GM13976 (cell line): ENCODE measurements at places on chromosomes 4 and X.

DNA sequence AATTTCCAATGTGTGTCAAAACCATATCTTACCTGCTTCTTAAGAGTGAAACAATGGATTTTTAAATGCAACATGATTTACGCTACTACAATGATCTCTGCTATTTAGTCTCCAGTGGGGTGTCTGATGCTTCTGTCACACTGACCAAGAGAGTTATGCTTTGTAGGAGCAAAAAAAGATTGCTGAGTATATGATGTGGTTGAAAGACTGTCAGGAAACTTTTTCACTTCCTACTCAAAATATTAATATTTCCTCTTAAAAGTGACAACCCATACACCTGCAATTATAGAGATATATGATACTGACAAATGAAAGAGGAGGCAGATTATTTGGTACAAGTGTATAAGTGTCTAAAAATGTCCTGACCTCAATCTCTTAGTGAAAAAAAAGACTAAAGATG lies 105.2 kb upstream of the BMP3 start:
- DNase-seq: no peak

- DNase-seq: peak; percentile 51
Observed at GRCh38 chr4:182019148-182019652, 224.0 kb upstream of the TENM3 start.

GRCh38 chr4:189420572-189420971 lies 520.1 kb upstream of the FRG1 start:
- DNase-seq: no peak

DNA sequence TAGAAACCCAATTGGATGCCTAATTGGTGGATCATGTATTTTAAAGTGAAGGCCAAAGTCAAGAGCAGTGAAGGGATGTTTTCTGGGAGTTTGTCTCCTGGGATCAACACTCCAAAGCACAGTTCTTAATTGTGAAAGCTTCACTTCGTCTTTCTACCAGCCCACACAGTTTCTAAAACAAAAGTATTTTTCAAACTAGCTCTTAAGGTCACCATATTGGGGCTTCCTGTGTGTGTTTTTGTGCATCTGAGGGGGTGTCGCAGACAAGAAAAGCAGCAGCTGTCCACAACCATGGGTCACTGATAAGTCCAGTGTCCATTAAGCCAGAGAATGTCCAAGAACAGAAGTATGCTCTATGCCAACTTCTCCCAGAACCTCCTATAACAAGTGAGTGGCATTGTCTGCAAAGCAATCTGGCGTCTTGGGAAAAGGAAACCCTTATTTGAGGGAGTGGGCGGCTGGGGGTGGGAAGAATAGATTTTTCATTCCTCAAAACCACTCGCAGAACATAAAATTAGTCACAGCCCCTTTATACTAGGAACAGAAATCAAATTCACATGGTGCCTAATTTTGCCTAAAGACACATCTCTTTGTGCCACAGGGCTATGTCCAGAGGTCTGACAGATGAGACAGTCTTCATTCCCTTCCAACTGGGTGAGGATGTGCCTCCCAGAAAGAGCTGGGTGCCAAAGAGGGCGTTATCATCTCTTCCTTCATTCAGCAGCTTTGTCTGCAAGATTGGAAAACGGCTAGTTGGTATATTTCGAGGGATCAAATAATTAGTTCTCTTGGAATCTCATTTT lies 610.4 kb downstream of the BCOR start:
- DNase-seq: peak; percentile 47

- no peak for DNase-seq
Observed at GRCh38 chr4:29565256-29565655, 1154.9 kb upstream of the PCDH7 start.

GRCh38 chrX:111035991-111036390 lies 60.0 kb upstream of the PAK3 start:
- no peak for DNase-seq

DNA sequence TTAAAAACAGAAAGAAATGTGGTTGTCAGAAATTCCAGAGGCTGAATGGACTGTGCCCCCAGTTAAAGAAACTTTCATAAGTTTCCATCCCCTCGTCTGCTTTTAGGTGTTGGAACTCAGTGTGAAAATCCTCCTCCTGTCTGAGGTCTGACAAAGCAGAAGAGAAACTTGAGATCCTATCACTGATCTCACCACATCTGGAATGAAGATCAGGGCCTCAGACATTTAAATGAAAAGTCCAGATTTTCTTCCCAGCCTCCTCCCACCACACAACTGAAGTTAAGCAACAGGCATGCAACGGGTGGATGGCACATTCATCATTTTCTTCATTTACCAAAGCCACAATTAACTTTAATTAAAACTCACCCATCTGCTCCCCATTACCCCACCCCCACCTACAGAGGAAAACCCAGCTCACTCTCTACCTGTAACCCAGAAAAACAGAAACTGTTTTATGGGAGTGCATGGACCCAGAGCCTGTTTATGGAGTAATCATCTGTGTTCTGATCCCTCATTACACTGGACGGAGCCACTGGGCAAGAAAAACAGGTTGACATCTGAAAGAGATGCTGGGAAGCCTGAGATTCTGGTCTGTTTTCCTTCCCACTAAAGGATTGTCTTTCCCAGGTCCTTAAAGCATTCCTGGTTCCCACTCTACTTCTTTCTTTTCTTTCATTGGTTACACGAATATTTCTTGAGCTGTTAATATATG lies 58.1 kb upstream of the HOPX start:
- DNase-seq: no peak

- no peak for DNase-seq
Observed at GRCh38 chrX:150569155-150569477, 695 bp downstream of the MTM1 start.

- DNase-seq: no peak
Observed at GRCh38 chr4:51901363-51901762, 58.4 kb downstream of the DCUN1D4 start.

GRCh38 chr4:92266521-92266920 lies 37.2 kb upstream of the GRID2 start:
- DNase-seq: no peak

DNA sequence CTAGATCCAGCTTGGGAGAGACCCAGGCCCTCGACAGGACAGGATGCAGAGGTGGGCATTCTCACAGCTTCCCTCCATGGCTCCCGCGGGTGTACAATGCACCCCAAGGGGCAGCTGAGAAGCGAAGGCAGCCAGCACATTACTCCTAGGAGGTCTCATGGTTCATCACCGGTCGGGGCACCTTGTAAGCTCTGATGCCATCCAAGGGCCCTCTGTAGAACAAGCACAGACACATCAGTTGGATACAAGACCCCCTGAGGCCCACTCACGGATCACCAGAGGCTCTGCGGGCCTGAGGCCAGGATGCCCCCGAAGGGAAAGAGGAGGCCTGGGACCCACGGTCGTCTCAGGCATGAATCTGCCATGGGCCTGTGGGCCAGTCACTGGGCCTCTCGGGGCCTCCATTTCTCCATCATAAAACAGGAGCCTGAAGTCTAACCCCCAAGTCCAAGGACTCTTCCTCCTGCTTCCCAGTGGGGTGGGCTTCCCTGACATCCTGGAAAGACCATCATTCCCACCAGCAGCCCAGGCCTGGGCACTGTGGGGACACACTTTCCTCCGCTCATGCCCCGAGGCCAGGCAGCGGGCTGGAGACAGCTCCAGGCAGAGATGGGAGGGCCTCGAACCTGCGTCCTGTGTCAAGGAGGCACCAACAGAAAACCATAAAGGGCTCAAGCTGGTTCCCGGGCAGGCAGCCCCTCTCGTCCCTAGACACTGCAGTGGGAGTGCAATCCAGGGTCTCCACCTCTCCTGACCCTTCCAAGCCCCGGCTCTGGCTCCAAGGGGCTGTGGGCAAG lies 20.1 kb downstream of the HMX1 start:
- no peak for DNase-seq

- peak; percentile 12 for DNase-seq
Observed at GRCh38 chrX:43655151-43656004, 721 bp upstream of the MAOA start.

DNA sequence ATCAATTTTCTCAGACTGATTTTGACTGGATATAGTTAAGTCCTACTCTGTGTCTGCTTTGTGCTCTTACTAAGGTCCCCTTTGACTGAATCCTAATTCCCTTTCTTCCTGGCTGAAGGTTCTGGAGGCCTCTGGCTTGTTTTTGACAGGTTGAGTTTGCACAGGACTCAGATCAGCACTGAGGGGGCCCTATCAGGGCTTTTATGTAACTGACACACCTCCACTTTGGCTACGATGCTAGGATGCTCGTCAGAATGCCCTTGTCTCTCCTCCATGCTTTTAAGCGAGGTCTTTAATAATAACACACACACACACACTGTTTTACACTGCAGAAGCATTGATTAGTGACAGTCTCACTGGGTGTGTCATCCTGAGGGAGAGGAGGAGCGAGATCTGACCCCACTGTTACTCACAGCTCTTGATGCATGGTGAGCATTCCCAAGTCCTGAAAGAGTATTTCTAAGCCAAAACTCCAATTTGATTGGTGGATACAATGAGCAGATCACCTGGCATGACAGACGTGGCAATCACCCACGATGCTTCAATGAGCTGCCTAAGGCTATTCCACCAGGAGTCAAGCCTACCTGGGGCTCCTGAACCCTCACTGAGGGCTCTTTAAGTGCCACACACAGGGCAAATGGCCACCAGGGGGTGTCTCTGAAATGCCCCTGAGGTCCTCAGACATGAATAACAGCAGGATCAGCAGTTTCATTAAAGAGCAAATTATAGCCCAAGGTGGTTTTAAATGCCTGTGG lies 130.4 kb upstream of the CPEB2 start:
- no peak for DNase-seq

DNA sequence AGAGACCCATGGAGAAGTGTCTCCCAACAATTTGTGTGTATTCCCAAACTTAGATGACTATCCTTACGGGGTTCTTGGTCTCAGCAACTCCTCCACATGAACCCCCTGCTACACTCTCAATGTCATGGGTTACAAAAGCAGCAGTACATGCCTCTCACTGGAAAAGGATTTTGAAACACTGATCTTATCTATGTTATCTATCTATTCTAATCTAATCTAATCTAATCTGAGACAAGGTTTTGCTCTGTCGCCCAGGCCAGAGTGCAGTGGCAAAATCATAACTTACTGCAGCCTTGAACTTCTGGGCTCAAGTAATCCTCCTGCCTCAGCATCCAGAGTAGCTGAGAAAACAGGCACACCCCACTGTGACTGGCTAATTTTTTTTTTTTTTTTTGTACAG lies 19.3 kb downstream of the TSPAN5 start:
- DNase-seq: no peak

DNA sequence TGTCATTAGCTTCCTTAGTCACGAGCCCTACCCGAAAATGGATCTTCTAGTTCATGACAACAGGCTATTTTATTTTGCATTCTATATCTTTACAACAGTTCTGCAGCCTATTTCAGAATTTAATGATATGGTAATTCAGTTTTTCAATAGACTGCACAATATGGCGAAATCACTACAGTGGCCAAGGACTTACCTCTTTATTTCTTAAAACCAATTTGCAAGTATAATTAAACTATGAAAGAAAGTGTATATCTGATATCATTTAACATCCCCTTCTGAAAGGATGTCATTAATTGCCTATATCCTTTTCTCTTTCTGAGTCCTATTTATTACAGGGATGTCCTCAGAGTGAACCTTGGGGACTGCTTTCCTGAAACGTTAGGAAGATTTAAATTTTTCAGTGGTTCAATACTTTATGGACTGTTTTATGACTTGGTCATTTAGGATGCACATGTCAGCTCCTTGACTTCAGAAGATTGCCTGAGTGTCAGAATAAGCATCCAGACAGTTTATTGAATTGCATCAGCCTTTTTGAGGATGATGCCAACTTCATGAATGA lies 190.8 kb upstream of the GEMIN8 start:
- DNase-seq: no peak

- DNase-seq: no peak
Observed at GRCh38 chrX:39764441-39764914, 333.3 kb downstream of the BCOR start.

- DNase-seq: no peak
Observed at GRCh38 chr4:3283916-3284315, 8.9 kb upstream of the RGS12 start.

GRCh38 chr4:140666889-140667614 lies 89.1 kb downstream of the TBC1D9 start:
- DNase-seq: peak; percentile 26

- DNase-seq: no peak
Observed at GRCh38 chr4:1644891-1645657, 39.0 kb downstream of the FAM53A start.

- DNase-seq: no peak
Observed at GRCh38 chrX:4181782-4182407, 468.4 kb upstream of the PRKX start.

DNA sequence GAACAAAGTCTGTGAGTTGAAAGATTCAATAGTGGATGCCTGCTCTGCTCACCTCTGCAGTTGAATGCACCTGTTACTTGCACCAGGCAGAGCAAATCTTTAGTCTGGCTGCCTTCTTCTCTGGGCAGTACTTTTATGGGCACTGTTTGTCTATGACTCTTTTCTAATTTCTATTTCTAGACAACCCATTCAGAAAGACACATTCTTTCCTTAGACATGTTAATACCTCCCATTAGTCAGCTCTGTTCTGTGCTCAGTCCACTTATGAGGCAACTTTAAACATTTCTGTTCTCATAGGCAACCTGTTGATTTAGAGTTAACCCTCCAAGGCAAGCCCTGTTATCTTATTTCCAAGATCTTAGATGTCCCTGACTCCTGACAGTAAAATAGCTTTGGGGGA lies 108.9 kb downstream of the SYNPO2 start:
- DNase-seq: no peak

DNA sequence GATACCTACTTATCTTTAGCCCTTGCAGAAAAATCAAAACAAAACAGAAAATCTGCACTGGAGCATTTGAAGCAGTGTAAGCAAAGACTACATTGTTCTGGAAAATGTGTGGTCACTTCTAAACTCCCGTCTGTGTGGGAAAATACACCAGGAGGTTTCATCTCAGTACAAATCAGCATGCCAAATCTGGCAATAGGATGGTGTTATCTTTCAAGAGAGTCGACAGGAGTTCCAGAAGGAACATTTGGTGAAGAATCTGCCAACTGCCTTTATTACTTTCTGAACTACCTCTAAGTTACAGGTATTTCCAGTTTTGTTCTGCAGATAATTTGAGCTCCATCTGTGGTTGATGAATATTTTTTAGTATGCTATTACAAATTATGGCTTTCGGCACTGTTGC lies 1348.0 kb downstream of the RAPGEF2 start:
- DNase-seq: no peak

GRCh38 chrX:121356850-121357171 lies 309.4 kb downstream of the GLUD2 start:
- no peak for DNase-seq

GRCh38 chr4:24745172-24745895 lies 50.0 kb upstream of the SOD3 start:
- no peak for DNase-seq

DNA sequence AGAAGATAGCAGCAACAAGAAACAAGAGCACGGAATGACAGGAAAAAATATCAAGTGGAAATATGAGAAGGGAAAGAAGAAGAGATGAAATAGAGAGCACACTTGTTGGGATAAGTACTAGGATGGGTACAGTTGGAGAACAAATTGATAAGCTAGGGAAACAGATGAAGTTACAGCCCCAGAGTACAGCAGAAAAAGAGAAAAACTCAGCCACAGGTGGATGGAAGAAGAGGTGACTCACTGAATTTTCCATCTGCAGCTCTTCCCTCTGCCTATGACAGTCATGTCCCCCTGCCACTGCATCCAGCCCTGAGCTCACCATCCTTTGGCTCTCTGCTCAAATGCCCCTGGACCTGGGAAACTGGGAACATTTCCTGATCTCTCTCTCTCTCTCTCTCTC lies 209.0 kb downstream of the BCOR start:
- DNase-seq: no peak
